H54 (cell line): ENCODE measurements at places on chromosomes 5 and 9.

DNA sequence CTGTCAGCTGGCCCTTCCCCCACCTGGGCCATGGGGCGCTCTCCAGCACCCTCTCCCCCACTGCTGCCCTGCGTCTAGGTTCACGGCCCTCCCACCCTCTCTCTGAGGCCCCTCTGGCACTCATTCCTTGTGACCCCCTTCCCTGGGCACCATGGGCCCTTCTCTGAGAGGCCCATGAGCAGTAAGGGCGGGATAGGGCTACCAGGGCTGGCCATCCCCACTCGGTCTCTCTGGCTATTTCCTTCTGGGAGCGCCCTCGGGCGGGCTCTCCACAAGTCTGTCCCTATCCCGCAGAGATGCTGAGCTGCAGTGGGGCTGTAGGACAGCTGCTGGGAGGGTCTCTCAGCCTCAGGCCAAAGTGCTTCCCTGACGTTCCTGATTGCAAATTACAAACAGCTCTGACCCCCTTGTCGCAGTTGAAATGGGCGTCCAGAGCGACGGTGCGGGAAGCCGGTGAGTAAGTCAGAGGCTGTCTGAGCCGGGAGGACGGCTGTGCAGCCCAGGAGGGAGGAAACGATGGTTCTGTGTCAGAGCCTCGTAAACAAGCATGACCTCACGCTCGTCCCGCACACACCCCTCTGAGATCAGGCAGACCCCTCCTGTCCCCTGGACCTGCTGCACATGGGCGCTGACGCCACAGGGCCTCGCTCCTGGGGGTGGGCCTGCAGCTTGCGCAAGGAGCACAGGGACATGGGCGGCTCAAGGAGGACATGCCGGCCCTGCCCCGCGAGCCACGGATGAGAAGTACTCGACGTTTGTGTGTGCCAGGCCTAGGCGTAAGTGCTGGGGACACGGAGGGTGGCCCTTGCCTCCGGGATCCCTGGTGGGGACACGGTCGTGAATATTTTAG is 36.3 kb upstream of the GFPT2 start:
- no peak for DNase-seq

DNA sequence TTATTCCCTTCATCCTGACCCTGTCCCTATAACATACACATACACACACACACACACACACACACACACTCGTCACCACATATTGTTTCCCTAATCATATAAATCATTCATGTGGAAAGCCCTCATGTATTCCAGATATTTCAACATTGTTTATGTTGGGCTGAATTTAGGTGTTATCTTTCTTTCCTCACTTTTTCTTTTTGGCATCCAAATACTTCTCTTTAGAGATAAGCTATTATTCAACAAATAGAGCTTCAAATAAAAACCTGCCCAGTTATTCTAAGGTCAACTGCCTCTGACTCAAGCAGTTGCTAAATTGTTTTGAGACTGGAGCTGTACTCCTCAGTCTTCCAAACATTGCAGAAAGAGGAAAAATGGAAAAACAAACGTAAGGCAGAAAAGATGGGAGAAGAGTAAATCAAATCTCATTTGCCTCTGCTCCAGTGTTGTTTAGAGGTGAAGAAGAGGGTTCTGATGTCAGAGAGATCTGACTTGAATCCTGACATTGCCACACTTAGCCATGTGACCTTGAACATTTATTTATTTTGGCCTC is 215.7 kb downstream of the GAS1 start:
- DNase-seq, result no peak

GRCh38 chr9:18610956-18611355 is 137.0 kb downstream of the ADAMTSL1 start:
- no peak for DNase-seq

DNA sequence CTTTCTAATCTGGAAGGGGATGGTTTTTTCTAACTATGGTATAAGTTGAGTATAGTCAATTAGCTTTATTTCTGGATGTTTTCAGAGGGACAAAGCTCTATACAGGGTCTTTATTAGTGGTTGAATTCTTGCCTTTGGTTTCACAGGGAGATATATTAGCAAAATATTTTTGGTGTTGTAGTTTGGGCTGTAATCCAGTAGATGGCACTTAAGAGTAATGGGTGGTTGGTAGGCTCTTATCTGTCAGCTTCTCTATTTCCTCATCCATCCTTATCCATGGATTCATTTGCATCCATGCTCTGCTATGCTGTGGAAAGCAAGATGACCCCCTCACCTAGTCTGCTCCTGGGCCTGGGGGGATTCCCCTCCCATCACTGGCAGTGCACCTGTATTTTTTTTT is 363.6 kb upstream of the CYLC2 start:
- no peak for DNase-seq

- no peak for DNase-seq
Observed at GRCh38 chr9:111870774-111871498, 25.7 kb upstream of the UGCG start.

DNA sequence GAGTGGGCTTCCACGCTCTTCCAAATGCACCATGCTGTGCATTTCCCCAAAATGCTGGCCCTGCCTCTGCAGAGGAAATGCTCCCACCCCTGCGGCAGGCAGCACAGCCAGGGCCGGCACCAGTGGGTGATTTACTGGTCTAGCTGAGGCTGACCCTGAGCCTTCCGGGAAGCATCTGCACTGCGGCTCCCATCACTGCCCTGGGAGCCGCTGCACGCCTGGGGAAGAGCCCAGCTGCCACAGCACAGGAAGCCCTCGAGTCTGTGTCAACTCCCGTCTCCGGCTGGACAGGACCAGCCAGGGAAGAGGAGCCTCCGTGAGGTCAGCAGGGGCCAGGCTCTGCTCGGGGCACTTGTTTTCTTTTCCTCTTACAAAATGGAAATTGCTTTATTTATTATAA is 25.1 kb upstream of the EEIG1 start:
- peak; percentile 76 for DNase-seq

GRCh38 chr9:120399940-120400339 is 180.0 kb downstream of the CDK5RAP2 start:
- no peak for DNase-seq

GRCh38 chr5:114123654-114124053 is 238.2 kb upstream of the KCNN2 start:
- DNase-seq, result no peak

GRCh38 chr9:129218272-129218625 is 40.2 kb upstream of the IER5L start:
- DNase-seq, result no peak

DNA sequence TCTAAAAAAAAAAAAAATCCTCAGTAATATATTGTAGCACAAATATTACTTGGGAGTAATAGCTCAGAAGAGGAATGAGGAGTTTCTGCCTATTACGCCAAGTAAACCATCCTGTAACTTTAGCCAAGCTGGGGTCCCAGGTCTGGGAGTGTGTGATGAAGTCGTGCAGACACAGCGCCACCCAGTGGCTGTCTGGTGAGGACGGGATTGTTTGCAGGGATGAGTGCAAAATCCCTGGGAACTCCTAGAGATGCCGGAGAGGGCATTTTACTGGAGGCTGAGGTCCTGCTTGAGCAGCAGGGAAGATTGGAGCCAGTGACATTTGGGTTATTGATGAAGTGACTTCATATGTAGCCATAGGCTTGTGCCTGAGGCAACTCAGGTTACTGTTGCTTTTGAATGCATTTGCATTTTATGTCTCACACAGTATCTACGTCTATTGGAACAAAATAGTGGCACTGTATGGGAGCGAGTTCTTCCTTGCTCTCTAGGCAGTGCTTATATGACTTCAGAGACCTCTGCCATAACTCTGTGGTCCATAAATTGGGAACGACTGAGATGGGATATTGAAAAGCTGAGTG is 72.8 kb downstream of the PSAT1 start:
- DNase-seq, result peak; percentile 86

GRCh38 chr5:56270058-56270457 is 36.9 kb upstream of the ANKRD55 start:
- DNase-seq, result no peak

DNA sequence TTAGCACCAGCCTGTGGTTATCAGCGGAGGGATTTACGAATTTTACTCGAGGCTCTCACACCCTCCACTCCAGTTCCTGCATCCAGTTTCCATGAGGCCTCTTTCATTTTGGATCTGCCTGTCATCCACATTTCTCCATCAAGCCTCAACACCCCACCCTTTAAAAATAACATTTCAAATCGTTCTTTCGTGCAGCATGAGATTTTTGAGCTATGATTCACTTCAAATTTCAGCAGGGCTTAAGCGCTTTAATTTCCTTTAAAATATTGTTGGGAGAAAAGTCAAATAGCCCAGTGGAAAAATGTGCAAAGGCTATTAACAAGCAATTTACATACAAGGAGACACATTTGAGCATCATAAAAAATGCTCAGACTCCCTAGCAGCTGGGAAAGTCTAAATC is 103.2 kb downstream of the MSX2 start:
- no peak for DNase-seq

GRCh38 chr9:5840788-5841187 is 7.9 kb upstream of the ERMP1 start:
- no peak for DNase-seq

DNA sequence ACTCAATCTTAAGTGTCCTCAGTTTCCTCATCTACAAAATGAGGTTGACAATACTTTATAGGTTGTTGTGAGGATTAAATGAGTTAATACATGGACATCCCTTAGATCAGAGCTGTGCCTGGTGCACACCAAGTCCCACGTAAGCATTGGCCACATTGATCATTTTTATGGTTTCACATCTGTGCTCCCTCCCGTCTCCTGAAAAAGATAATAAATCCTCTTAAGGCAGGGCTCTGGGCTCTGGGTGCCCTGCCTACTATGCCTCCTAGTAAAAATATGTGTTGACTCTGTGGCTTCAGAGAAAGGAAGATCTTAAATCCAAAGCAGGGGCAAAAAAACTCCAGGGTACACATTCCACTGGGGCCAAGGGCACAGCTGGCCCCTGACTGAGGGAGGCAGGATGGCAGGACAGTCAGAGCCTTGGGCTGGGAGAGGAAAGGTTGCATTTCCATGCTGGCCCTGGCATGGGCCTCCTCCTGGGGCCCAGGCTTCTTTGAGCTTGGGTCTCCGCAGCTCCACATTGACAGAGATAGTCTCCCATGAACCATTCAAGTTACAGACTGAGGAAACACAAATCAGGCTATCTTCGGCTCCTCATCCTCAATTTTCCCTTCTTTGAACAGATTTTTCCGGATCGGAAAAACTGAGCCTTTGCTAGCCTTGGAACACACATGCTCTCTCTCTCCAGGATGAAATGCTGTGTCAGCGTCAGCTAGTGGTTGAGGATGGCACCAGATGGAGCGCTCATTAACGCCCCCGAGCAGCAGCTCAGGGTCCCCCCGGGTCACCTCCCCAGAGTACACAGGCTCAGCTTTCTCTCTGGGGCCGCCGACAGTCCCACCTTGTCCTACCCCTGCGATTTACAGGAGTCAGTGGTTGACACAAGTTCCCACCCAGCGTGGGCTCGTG is 22.4 kb upstream of the KIF12 start:
- DNase-seq, result no peak

GRCh38 chr5:58224661-58225060 is 235.2 kb downstream of the PLK2 start:
- no peak for DNase-seq

DNA sequence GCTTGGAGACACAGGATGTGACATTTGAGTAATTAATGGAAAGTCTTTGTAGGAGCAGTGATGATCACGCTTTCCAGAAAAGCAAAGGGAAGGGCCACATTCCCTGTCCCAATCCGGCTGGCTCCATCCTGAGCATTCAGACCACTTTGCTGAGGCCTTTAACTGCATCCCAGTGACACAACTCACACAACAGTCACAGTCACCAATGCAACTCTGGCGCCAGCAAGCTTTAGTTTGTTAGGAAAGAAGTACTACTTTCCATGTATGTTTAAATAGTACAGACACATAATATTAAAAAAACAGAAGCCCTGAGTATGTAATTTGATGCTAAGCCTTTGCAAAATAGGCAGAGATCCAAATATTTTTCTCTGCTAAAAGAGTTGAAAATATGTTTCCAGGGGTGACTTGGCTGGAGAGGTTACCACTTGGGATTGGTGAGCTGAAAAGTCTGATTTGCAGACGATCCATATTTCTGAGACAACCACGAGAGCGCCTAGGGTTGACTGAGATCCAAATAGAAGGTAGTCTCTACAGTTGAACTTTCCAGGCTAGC is 31.7 kb upstream of the GAS1 start:
- no peak for DNase-seq

- no peak for DNase-seq
Observed at GRCh38 chr5:77616920-77617319, 21.6 kb downstream of the OTP start.

- no peak for DNase-seq
Observed at GRCh38 chr5:147701468-147701867, 81.1 kb downstream of the JAKMIP2 start.

- DNase-seq, result no peak
Observed at GRCh38 chr9:1100945-1101344, 50.8 kb downstream of the DMRT2 start.

DNA sequence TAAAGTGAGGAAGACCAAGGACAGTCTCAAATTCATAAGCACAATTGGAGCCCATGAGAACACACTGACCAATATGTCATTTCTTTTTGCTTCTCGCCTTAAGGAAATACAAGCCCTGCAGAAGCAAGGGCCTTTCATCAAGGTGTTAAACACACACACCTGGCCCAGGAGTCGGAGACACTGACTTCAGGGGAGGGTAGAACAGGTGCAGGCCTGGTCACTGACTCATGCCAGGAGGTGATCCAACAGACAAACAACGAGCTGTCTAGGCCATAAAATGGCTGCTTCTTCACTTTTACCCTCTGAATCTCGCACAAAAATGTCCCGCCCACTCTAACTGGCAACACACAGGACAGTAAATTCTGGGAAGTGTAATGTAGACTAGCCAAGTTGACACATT is 62.7 kb downstream of the RGMB start:
- DNase-seq, result no peak

DNA sequence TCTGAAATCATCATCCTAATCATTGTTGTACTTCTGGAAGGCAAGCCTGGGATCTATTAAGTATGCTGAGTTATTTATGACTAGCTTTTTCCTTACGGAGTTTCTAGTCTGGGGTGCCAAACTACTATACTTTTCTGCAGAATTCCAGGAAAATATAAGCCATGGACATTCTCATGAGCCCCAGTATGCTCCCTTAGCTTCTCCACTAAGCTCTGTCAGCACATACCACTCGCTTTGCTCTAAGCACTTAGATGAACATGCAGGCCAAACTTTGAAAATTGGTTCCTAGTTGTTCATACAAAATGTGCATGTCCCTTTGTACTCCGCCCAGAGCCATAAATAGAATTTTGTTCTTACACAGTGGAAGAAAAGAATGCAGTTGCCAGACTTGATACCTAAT is 284.6 kb downstream of the ARRDC3 start:
- no peak for DNase-seq

GRCh38 chr9:135443797-135444425 is 35.7 kb upstream of the PPP1R26 start:
- DNase-seq, result no peak
